Activated CD8-positive, alpha-beta memory T cell treated with anti-CD3 and anti-CD28 coated beads, Interleukin-2, amount 50 U/mL, for 4 hours (primary cell): ENCODE measurements at places on chromosomes 3 and 15.

DNA sequence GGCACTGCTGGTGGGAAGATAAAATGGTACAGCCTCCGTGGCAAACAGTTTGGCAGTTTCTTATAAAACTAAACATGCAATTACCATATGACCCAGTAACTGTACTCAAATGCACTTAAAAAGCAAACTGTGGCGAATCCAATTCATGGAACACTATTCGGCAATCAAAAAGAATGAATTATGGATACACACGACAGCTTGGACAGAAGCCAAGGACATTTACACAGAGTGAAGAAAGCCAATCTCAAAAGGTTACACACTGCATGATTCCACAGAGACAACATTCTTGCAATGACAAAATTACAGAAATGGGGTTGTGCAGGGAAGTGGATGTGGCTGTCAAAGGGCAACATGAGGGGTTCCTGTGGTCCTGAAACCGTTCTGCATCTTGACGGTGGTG is 122.1 kb upstream of the IQSEC1 start:
- DNase-seq = no peak

GRCh38 chr3:1214933-1215332 is 122.1 kb downstream of the CNTN6 start:
- DNase-seq = no peak

GRCh38 chr3:30273304-30274072 is 332.9 kb upstream of the TGFBR2 start:
- no peak for DNase-seq

- no peak for DNase-seq
Measured at GRCh38 chr3:172536505-172536904, 13.3 kb upstream of the TNFSF10 start.
